GM19239 (cell line): ENCODE measurements at places on chromosomes 11 and 22.
A peak's percentile ranks its signal among the peaks of the same experiment; 100 is the strongest.

- DNase-seq: no peak
Observed at GRCh38 chr11:111335549-111335948, 37.2 kb downstream of the POU2AF3 start.

GRCh38 chr11:119087747-119088241, 3.1 kb downstream of the HMBS start:
- DNase-seq: no peak

DNA sequence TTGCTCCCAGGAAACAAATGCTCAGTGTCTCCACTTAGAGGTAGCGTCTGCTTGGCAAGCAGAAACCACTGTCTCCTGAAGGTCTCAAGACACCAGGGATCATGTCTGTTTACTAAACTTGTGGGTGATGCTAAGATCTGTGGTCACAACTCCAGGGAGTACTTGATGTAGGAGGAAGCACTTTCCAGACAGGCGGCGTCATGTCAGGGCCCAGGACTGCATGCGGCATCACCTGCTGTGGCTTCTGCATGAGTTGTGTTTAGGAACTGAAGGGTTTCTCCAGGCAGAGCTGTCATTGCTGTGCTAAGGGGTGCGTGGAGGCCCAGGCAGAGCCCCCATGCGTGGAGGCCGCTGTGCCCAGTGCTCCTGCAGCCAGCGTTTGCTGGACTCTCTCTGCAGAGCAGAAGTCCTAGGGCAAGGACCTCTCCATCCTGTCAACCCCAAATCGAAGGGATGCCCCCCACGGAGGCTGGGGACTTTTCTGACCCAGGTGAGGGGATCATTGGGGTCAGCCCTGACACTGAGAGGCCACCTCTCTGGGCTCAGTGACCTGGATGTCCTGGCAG, 8.1 kb upstream of the PANX2 start:
- DNase-seq: no peak

DNA sequence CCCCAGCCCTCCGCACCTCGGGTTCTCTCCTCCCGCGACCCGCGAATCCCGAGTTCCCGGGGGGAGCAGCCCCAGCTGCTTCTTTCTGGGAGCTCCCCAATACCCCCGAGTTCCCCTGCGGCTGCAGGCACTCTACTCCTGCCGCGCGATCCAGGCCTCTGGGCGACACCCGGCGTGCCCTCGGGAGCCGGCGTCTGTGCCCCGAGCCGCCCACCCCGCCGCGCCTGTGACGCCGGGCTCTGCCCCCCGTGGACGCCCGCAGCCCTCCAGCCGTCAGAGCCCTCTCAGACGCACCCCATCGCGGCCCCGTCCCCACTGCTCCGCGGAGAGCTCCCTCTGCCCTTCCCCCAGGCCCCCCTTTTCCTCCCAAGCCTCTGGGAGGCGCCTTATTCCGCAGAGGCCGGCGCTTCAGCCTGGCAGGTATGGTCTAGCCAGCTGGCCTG, 422 bp downstream of the GLB1L2 start:
- no peak for DNase-seq

DNA sequence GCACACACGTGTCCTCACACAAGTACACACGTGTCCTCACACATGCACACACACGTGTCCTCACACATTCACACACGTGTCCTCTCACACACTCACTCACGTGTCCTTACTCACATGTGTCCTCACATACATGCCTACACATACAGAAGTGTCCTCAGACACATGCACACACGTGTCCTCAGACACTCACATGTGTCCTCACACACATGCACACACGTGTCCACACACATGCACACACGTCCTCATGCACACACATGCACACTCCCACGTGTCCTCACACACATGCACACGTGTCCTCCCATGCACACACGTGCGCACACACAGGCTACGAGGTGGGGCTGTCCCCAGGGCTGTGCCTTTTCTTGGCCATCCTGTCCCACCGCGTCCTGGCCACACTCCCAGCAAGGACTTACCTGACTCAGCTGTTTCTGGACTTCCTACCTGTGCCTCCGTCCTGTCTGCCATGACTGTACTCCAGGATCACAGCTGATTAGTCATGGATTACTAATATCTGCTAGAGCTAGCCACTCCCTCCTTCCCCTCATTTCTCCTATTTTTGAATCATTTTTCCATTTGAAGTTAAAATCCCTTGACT, 990.2 kb downstream of the BRD1 start:
- no peak for DNase-seq

GRCh38 chr11:132655187-132655855, 877.0 kb downstream of the OPCML start:
- DNase-seq: no peak

DNA sequence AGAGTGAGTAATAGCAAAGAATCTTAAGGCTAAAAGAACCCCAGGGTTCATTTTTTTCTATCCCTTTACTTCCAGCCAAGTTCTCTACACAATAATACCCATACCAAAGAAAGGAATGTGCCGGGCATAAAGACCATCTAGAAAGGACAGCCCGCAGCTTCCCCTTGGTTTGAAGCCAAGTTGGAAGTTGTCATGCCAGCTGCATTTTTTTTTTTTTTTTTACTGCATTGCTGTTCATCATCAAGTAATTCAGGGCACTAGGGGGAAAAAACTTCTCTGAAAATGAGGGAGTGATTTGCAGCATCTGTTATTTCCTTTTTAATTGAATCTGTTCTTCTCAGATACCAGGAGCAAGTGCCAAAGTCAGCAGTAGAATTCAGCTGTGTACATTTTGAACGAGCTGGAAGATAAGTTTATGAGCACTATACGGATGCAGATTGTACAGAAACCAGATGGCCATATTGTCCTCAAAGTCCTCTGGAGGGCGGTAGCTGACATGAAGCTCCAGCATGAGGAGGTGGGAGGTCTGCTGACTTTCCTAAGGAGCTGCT, 56.4 kb downstream of the UBASH3B start:
- DNase-seq: no peak

- no peak for DNase-seq
Observed at GRCh38 chr11:33620423-33621171, 80.0 kb downstream of the C11orf91 start.

DNA sequence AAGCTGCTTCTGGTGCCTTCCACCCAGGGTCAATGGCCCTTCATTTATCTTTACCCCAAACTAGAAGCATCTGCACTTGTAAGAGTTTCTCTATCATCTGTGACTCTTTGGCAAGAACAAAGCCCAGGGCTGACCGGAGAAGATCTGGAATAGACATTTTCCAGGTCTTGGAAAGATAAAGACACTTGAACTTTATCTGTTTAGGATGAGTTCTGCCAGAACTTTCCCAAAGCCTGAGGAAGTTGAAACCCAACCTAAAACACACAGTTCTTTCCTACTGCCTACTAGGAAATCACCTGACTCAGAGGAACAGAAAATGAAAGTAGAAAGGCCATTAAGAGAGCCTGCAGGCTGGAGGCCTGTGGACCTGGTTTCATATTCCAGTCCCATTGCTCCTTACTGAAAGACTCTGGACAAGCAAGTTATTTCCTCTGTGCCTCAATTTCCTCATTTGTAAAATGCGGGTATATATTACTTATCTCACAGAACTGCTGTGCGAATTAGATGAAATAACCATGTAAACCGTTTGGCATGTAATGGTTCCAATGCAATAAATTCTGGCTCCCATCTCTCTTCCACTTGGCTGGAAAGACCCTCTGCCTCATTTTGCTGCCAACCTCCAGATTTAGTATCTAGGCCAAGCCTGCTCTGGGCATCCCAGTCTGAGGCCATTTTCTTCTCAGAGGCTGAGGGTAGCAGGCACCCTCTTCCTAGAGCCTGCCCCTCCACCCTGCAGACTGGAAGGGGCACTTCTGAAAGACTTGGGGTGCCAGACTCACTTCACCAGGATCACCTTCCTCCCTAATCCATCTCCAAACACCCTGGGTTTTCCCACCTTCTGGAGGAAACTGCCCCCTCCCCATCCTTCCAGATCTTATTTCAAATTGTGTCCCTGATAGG, 1.2 kb downstream of the UBE2L6 start:
- peak; percentile 57 for DNase-seq

DNA sequence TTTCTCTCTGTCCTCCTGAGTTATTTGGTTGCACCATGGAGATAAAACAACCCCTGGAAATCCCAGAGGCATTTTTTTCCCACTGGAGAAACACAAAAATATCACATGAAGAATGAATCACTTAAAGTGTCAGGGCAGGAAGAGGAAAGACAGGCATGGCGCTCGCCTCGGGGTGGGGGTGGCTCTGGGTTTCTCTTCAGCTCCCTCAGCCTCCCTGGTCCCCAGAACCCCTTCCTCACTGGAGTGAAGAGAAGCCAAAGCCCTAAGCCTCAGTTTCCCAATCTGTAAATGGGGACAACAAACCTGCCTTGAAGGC, 938 bp downstream of the SHISAL1 start:
- DNase-seq: no peak

GRCh38 chr11:109184376-109184775, 237.6 kb upstream of the C11orf87 start:
- no peak for DNase-seq

GRCh38 chr11:10317151-10317755, 12.4 kb downstream of the ADM start:
- no peak for DNase-seq

DNA sequence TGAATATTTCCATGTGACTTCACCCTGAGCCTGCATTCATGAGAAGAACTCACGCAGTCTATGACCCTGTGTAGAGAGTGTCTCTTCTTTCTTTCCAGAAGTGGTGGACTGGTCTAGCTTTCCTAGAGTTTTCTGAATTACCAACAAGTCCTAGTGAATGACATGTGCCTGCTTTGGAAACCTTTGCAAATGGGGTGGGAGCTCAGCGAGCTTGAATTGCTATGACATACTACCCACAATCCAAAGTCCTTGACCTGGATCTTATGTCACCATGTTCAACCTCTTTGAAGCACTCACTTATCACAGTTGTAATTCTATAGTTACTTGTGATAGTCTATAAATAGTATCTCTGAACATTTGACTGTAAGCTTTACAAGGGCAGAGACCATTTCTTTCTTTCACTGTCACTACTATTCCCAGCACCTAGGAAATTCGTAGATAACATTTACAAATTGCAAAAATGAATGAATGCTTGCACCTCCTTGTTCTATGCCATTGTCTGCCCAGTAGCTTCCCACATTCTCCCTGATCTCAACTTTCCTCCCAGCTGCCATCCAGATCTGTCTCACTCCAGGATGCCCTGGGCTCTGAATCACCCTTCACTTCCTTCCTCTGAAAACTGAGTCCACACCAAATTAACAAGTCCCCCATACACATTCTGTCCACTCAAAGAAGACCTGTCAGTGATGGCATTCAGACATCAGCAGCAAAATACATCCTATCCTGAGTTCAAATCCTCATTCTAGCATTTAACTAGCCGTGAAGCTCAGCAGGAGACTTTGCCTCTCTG, 201.9 kb upstream of the SESN3 start:
- no peak for DNase-seq

DNA sequence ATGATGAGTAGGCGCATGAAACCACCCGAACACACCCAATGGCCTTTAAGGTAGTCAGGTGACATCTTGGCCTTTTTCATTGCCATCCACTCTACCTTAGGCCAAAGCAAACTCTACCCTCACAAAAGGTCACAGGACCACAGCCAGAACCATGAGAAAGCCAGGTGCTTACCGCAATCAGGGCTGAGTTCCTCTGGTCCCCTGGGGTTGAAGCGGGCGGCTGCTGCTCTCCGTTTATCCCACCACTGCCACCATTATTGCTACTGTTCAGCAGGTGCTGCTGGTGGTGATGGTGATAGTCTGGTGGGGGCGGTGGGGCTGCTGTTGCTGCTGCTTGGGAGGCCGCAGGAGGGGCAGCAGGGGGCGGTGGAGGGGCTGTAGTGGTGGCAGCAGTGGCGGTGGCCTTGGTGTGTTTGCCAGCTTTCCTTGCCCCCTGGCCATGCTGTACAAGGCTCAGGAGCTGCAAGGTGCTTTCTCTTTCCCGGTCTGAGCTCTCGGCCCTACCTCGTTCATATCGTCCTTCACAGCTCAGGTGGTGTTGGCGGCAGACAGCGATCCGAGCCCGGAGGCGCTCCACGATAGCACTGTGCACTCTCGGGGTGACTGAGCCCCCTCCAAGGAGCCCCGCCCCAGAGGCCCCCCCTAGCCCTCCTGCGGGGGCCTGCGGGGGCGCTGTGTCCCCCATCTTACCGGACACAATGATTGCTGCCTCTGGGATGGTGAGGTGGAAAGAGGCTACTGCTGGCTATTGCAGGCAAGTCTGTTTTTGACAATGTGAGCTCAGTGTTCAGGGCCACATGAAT, 1.6 kb downstream of the MAML2 start:
- no peak for DNase-seq

GRCh38 chr11:116145187-116145865, 627.5 kb downstream of the BUD13 start:
- DNase-seq: no peak

DNA sequence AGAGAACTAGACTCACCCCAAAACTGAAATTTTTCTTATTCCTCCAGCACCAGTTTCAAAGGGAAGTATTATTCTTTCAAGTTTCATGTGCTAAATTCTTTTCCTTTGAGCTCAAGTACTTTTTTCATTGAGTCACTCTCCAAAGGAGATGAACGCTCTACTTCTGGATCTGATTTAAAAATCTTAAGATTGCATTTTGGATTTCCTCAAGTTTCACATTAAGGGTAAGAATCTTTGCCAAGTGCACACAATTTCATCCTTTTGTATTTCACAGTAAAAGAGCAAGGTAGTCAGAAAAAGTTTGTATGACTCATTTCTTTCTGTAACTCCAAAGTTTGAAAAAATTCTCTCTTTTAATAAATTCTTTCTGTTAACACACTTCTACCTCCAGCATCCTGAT, 435.5 kb downstream of the RAB38 start:
- no peak for DNase-seq

DNA sequence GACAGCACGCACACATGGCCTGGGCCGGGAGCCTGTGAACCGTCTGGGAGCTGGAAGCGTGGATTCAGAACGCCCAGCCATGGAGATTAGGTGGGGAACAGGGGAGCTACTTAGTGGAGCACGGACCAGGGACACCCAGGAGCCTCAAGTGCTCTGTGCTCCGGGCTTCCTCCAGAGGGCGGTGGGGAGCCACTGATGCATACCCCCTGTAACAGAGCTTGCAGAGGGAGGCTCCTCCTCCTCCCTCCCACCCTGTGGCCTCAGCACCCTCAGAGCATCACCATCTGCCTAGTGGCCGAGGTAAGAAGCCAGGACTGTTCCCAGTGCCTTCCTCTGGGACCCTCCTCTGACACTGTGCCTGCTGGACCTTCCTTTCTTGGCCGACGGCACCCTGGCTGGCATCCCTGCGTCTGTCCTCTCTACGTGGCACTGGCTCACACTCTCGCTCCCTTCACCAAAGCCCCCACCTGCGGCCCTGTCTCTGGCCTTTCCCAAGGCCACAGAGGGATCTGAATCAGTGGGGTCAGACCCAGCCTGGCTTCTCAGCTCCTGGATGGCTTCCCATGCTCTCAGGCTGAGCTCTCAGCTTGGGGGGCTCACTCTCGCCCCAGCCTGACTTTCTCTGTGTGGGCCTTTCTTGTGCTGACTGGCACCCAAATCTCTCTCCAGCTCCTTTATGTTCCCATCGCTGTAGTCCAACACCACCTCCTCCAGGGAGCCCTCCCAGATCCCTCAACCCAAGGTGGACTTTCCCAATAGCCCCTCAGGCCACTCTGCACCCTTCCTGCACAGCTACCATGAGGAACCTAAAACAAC, 780.9 kb downstream of the BRD1 start:
- peak; percentile 28 for DNase-seq

GRCh38 chr11:79466411-79466810, 25.6 kb upstream of the TENM4 start:
- DNase-seq: no peak

GRCh38 chr11:64466115-64466718, 107.3 kb downstream of the RPS6KA4 start:
- no peak for DNase-seq

- no peak for DNase-seq
Observed at GRCh38 chr22:43205748-43206508, 19.0 kb upstream of the TTLL12 start.

- no peak for DNase-seq
Observed at GRCh38 chr22:27670701-27671412, 130.7 kb downstream of the MN1 start.

- no peak for DNase-seq
Observed at GRCh38 chr22:48836673-48837340, 990.9 kb downstream of the BRD1 start.
